ENCODE measurements at places on chromosomes 6 and 20.

DNA sequence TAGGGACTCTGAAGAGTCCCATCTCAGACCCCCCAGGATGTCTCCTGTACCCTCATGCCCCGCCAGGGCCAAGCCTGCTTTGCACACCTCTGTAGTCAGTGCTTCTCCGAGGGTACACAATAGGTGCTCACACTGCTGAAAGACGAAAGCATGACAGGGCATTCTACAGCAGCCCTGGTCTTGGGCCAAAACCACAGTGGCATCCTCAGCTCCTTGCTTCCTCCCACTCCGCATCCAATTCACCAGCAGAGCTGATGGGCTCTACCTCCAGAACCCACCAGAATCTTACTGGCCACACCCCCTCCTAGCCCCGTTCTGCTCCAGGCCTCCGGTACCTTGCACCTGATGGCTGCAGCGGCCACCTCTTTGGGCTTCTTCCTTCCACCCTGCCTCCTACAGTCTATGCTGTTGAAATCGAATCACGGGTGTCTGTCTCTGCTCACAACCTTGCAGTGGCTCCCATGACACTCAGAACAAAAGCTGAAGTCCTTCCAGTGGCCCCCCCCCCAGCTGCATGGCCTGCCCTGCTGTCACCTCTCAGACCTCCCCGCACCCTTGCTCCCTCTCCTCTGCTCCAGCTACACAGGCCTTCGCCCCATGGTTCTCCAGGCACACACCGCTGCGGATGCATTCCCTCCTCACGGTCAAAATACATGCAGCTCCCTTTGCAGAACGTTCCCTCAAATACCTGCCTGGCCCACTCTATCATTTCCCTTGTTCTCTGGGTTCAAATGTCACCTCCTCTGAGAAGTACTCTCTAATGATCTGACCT is 1.2 kb downstream of the ANGPT4 start:
- H3K27me3 ChIP-seq: peaks cover 26% of the 10 kb centered on the region
- H3K36me3 ChIP-seq: no peaks in the 10 kb centered on the region
- DNase-seq: no peak
- no peaks in the 10 kb centered on the region for H3K4me1 ChIP-seq
- H3K4me3 ChIP-seq: no peak overlapping the region
- H3K27ac ChIP-seq: no peak overlapping the region

DNA sequence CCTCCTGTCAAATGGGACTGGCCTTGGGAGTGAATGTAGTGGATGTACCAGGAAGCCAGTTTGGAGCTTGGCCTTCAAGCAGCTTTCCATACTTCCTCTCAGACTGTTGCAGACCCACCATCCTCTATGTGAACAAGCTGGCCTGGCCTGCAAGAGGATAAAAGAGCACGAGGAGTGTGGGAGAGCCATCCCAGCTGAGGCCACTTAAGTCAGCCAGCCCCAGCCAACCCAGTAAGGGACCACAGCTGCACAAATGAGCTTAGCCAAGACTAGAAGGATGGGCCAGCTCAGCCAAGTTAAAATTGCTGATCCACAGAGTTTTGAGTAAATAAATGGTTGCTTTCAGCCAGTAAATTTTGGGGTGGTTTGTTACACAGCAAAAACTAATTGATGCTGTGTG is 156.9 kb upstream of the SOX4 start:
- H3K4me1 ChIP-seq: peaks cover 20% of the 10 kb centered on the region
- H3K4me3 ChIP-seq: no peak overlapping the region
- no peak overlapping the region for H3K27ac ChIP-seq
- no peak for DNase-seq
- no peaks in the 10 kb centered on the region for H3K36me3 ChIP-seq
- H3K27me3 ChIP-seq: no peaks in the 10 kb centered on the region

GRCh38 chr20:49561806-49562205 is 6.1 kb downstream of the PTGIS start:
- no peak for DNase-seq
- no peak overlapping the region for H3K4me3 ChIP-seq

- no peaks in the 10 kb centered on the region for H3K36me3 ChIP-seq
- H3K4me3 ChIP-seq: peak overlapping the region; percentile 22
- no peaks in the 10 kb centered on the region for H3K27me3 ChIP-seq
- DNase-seq: peak; percentile 21
- peaks cover 48% of the 10 kb centered on the region for H3K4me1 ChIP-seq
- H3K27ac ChIP-seq: peak overlapping the region; percentile 92
These were observed 39.3 kb downstream of the PCNA start for GRCh38 chr20:5080384-5080877.

DNA sequence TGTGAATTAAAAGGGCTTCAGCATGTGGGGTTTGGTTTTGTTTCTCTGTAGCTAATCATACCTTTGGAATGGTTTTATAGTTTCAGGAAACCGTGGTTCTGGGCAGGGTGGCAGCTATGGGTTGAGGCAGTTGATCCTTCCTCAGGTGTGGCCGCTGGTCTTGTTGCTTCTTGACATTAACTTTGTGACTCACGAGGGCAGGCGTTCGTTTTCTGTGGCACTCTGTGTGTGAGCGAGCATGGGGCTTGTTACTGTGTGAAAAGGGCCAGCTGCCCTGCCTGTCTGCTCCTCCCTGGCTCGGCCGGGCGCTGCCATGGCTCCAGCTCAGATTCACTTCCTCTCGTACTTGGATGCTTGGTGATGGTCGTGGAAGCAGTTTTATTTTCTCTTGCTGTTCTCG is 16.2 kb downstream of the DNAJC5 start:
- no peak for DNase-seq
- H3K4me1 ChIP-seq: peaks cover 30% of the 10 kb centered on the region
- H3K27me3 ChIP-seq: no peaks in the 10 kb centered on the region
- H3K27ac ChIP-seq: no peak overlapping the region
- no peak overlapping the region for H3K4me3 ChIP-seq

DNA sequence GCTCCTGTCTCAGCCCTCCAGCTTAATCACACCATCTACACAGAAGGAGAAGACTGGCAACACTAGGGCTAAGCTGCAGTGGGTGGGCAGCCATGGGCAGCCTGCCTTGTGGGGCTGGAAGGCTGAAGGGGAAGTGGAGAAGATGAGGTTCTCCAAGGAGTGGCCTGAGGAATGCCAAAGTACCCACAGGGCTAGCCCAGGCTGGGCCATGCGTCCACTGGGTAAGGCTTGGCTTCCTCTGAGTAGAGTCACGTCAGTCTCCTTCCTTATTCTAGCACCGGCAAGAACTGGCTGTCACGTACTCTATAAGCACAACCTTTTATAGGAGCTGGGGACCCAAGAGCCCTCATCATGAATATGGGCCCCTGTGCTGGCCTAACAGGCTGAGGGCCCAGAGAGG is 110.6 kb upstream of the SIRPA start:
- peaks cover 11% of the 10 kb centered on the region for H3K4me1 ChIP-seq
- no peaks in the 10 kb centered on the region for H3K36me3 ChIP-seq
- peaks cover 35% of the 10 kb centered on the region for H3K27me3 ChIP-seq
- DNase-seq: no peak
- H3K4me3 ChIP-seq: no peak overlapping the region

GRCh38 chr6:64732888-64733287 is 974.1 kb downstream of the EYS start:
- H3K4me1 ChIP-seq: no peaks in the 10 kb centered on the region
- no peaks in the 10 kb centered on the region for H3K36me3 ChIP-seq
- no peak for DNase-seq
- H3K4me3 ChIP-seq: no peak overlapping the region
- no peaks in the 10 kb centered on the region for H3K27me3 ChIP-seq

- H3K36me3 ChIP-seq: peaks cover 50% of the 10 kb centered on the region
- H3K4me3 ChIP-seq: peak overlapping the region; percentile 99
- no peak for DNase-seq
- peaks cover 73% of the 10 kb centered on the region for H3K4me1 ChIP-seq
- peak overlapping the region; percentile 97 for H3K27ac ChIP-seq
These were observed 796 bp upstream of the TUBB start for GRCh38 chr6:30719356-30719755.

- no peak for DNase-seq
- H3K4me1 ChIP-seq: peaks cover 4% of the 10 kb centered on the region
- no peak overlapping the region for H3K4me3 ChIP-seq
- H3K27me3 ChIP-seq: peaks cover 16% of the 10 kb centered on the region
- H3K36me3 ChIP-seq: no peaks in the 10 kb centered on the region
These were observed 19.7 kb upstream of the SPAG4 start for GRCh38 chr20:35595901-35596300.

DNA sequence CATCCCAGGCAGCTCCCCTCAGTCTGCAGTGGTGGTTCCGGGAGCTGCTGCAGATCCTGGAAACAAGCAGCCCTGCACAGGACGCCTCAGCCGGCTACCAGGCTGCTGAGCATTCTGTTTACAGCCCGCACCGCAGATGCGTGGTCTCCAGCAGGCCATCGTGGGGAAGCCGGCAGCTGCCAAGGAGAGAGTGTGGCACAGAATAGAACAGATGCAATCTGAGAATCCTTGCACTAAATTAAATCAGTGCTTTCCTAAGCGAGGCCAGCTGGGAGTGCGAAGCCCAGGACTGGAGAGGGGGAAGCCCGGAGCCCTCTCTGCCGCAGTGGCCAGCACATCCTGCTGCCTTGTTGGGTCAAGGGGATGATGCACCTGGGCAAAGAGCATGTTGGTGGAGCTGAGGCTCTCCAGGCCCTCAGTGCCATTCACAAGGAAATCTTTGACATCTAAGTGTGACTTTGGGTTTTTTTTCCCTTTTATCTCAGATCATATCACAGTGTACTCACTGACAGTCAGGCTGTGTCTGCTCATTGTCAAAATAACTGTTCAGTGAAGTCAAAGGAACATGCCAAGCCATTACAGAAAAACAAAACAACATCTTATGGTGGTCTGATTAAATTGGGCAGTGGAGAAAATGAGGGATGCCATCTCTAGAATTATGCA is 118.1 kb downstream of the SYNDIG1 start:
- no peak overlapping the region for H3K4me3 ChIP-seq
- peaks cover 3% of the 10 kb centered on the region for H3K27me3 ChIP-seq
- no peaks in the 10 kb centered on the region for H3K36me3 ChIP-seq
- DNase-seq: no peak
- H3K27ac ChIP-seq: no peak overlapping the region

- no peak for DNase-seq
- no peak overlapping the region for H3K27ac ChIP-seq
- H3K36me3 ChIP-seq: no peaks in the 10 kb centered on the region
- peaks cover 11% of the 10 kb centered on the region for H3K27me3 ChIP-seq
- no peak overlapping the region for H3K4me3 ChIP-seq
- H3K4me1 ChIP-seq: no peaks in the 10 kb centered on the region
These were observed 38.0 kb downstream of the BMP6 start for GRCh38 chr6:7763881-7764280.

DNA sequence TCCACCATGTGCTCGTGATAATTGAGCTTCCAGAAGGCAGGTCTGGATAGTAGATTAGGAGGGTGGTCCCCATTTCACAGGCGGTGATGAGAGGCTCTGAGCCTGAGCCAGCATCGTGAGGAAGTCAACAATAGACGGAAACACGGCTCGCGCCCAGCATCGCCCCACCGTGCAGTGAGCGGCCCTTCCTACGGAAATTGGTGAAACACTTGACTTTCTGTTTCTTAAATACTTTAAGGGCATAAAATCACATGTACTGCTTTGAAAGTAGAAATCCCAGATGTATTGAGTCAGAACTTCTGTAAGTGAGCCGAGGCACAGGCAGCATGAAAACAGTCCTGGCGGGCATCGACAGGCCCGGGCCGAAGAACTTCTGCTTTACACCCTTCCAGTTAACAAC is 4.3 kb upstream of the KIF25 start:
- no peak overlapping the region for H3K4me3 ChIP-seq
- peaks cover 6% of the 10 kb centered on the region for H3K27me3 ChIP-seq
- H3K27ac ChIP-seq: no peak overlapping the region
- no peaks in the 10 kb centered on the region for H3K36me3 ChIP-seq

DNA sequence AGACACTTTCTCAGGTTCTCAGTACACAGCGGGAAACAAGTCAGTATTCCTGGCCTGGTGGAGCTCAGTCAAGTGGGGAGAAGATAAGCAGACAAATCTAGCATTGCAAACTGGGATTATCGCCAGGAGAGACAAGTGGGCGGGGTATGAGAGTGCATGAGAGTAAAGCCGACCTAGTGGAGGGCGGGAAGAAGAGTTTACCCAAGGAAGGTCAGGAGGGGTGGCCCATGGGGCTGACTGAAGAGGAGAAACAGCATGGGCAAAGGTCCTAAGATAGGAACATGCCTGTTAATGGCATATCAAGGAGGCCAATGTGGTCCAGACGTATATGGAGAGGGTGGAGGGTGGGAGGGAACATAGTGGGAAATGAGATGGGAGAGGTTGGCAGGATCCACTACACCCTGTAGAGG is 12.4 kb upstream of the CSNK2A1 start:
- no peaks in the 10 kb centered on the region for H3K36me3 ChIP-seq
- DNase-seq: no peak
- peaks cover 44% of the 10 kb centered on the region for H3K27me3 ChIP-seq
- no peak overlapping the region for H3K4me3 ChIP-seq
- H3K4me1 ChIP-seq: no peaks in the 10 kb centered on the region

- peaks cover 51% of the 10 kb centered on the region for H3K4me1 ChIP-seq
- H3K36me3 ChIP-seq: peaks cover 73% of the 10 kb centered on the region
- no peak overlapping the region for H3K4me3 ChIP-seq
- DNase-seq: no peak
- no peaks in the 10 kb centered on the region for H3K27me3 ChIP-seq
These were observed 35.1 kb downstream of the NFATC2 start for GRCh38 chr20:51507216-51508036.

DNA sequence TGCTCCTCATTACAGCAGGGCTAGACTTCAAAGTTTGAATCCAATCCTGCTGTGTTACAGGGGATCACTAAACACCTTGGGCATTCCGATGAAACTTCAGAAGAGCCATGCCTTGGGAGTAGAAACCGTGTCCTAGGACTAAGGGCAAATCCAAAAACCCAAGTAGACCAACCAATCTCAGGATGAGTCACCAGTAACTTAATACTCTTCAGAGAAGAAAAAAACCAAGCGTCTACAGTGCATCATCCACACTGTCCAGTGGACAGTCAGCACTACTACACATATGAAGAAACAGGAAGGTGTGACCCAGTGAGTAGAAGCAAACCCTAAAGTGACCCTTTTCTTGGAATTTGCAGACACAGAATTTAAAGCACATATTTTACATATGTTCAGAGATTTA is 39.5 kb upstream of the VAPB start:
- H3K4me3 ChIP-seq: no peak overlapping the region
- peaks cover 73% of the 10 kb centered on the region for H3K36me3 ChIP-seq
- DNase-seq: no peak
- no peaks in the 10 kb centered on the region for H3K27me3 ChIP-seq
- H3K27ac ChIP-seq: no peak overlapping the region

- H3K36me3 ChIP-seq: peaks cover 98% of the 10 kb centered on the region
- no peak for DNase-seq
- peak overlapping the region; percentile 46 for H3K27ac ChIP-seq
These were observed 13.0 kb downstream of the CD83 start for GRCh38 chr6:14130435-14131075.

- H3K27ac ChIP-seq: no peak overlapping the region
- H3K4me3 ChIP-seq: no peak overlapping the region
- no peaks in the 10 kb centered on the region for H3K36me3 ChIP-seq
- peaks cover 5% of the 10 kb centered on the region for H3K27me3 ChIP-seq
- no peak for DNase-seq
These were observed 37.1 kb downstream of the OTOR start for GRCh38 chr20:16785226-16785625.

GRCh38 chr6:132750455-132751248 is 7.1 kb downstream of the VNN2 start:
- peaks cover 42% of the 10 kb centered on the region for H3K4me1 ChIP-seq
- peak overlapping the region; percentile 66 for H3K4me3 ChIP-seq
- peak overlapping the region; percentile 84 for H3K27ac ChIP-seq
- peaks cover 73% of the 10 kb centered on the region for H3K36me3 ChIP-seq
- DNase-seq: no peak

All from activated B cell treated with CpG ODN at 0.5 μM for 24 hours (primary cell).